ENCODE measurements at places on chromosomes 7 and 10.
A peak's percentile ranks its signal among the peaks of the same experiment; 100 is the strongest.

DNA sequence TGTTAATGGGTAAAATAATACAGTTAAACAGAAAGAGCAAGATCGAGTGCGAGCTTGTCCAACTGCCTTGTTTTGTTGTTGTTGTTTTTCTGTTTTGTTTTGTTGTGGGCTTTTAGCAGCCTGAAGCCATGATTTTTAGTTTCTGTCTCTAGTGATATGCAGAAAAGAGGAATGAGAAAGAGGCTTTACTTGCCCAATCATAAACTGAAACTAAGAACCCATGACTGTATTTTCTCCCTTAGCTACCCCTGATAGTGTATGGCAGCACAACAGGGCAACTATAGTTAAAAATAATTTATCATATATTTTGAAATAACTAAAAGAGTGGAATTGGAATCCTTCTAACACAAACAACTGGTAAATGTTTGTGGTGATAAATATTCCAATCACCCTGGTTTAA, 493.9 kb downstream of the GLRX3 start:
- DNase-seq: no peak

DNA sequence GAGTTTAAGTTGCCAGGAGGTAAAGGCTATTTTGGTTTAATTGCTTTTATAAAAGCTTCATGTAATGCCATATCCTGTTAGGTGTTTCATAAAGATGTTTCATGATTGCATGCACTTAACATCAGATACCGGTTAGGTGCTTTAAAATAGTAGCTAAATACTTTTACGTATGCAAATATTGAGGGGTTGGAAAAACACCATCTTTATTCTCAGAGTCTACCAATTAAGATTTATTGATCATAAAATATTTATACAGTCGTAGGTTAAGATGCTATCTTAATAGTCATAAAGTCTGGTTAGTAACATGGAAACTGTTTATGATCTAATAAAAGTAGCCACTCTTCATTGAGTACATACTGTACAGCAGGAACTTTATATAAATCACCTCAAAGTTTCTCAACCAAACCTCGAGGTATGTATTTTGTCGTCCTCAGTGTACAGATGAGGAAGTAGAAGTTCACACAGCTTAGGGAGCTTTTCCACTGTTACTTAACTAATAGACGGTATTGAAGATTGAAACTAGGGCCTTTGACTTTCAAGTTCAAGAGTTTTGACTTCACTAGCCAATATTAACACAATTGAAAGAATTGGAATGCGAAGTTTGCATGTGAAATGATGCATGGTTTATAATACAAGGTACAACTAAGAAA, 897.1 kb downstream of the GATA3 start:
- DNase-seq: no peak

GRCh38 chr7:23353172-23353571, 54.0 kb downstream of the MALSU1 start:
- no peak for DNase-seq

GRCh38 chr7:20991544-20991943, 204.9 kb upstream of the SP8 start:
- DNase-seq: no peak

DNA sequence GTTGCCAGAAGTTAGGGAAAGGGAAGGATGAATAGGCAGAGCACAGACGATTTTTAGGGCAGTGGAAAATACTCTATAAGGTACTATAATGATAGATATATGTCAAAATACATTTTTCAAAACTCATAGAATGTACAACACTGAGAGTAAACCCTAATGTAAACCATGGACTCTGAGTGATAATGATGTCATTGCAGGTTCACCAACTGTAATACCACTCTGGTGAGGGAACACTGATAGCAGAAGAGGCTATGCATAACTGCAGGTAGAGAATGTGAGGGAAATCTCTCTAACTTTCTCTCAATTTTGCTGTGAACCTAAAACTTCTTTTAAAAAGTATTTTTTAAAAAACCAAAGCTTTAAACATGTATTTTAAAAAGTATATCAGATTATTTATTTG, 22.1 kb downstream of the POT1 start:
- no peak for DNase-seq

DNA sequence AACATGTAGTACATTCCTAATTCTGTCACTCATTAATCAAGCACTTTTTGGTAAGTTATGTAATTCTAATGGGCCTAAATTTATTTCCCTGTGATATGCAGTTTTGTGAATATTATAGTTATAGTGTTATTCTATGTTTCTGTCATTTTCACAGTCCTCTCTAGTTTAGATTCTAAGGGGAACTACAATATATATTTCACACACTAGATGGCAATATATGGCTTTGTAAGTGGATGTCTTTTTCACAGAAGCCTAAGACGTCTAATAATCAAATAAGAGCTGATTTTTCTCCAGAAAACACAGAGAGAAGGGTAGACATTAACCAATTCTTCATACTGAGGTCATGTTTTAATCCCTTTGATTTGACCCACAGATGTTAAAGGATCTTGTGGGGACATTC, 18.0 kb downstream of the RNLS start:
- DNase-seq: peak; percentile 17

DNA sequence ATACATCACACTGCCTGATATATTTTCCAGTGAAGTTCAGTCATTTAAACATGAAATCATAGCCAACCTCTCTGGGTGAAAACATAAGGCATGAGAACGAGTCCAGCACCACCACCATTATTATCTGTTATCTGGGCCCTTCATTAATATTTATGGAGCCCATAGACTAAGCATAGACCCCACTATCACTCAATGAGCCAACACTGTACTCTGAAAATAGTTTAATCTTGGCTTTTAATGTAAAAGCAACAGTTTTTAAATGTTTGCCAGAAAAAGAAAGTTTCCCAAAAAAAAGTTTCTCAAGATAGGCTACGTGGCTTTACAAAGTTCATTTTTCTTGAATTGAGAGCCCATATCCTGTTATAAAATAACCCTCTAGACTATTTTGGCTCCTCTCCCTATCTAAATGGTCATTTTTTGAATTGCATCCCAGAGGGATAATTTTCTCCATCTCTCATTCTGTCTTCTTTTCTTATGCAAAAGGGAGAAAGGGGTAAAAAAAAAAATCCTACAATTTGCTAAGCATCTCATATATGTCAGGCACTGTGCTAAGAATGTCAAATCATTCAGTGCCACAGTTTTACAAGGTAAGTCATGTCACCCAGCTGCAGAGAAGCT, 66.1 kb downstream of the FZD1 start:
- DNase-seq: no peak

- DNase-seq: no peak
Observed at GRCh38 chr10:5449823-5450222, 37.5 kb downstream of the NET1 start.

GRCh38 chr10:68957654-68958053, 1.7 kb downstream of the DDX21 start:
- DNase-seq: no peak

DNA sequence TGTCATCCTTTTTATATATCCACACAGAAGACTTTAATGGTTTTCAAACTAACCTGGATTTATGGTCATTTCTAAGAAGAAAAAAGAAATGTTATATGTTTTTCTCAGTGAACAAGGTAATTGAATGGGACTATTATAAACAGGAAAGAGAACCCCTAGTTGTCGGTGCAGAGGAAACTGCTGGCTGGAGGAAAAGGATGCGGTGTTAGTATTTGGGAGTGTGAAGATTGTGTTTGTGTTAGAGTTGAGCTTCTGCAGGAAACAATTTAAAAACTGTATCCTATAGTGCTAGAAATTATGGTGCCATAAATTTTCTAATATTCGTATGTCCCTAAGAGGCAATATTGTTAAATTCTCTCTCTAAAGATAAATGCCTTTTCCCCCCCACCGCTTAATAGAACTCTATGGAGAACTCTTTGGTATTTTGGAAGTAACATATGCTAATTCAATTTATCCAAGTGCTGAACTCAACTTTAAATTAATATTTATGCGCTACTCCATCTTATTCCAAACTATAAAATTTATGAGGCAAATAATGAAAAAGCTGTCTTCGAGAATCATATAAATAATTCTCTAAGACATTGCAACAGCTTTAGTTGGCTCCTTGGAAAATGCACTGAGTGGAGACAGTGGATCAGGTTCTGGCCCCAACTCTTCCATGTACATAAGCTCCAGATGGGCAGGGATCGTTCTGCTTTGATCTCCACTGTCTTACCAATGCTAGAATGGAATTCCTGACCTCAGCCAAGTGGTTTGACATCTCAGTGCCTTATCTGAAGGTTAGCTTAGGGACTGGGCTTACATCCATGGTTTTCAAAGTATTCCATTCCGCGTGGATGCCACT, 5.6 kb downstream of the BZW2 start:
- no peak for DNase-seq

- DNase-seq: peak; percentile 61
Observed at GRCh38 chr7:123533929-123534382, 439 bp downstream of the IQUB start.

- peak; percentile 52 for DNase-seq
Observed at GRCh38 chr7:98879198-98879978, 1.1 kb downstream of the TRRAP start.
